Stimulated activated CD4-positive, alpha-beta T cell treated with anti-CD3 and anti-CD28 coated beads, TNF-alpha, amount 100 ng/mL, for 24 hours (primary cell): ENCODE measurements at places on chromosomes 7 and 10.

DNA sequence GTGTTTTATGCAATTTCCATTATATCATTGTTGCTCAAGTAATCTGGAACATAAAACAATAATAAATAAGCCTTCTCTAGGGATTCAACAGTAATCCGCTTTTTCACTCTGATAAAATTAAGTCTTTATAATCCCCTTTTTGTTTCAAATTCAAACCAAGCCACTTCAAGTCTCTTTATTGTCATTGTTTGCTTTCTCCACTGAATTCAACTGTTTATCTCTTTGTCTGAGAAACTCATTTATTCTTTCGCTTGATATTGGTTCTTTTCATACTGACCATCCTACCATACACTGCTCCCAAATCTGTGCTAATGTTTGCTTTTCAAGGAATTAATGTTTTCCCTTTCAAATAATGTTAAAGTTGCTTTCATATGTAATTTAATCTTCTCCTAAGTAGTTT lies 550.4 kb upstream of the PCDH15 start:
- DNase-seq, result no peak

- DNase-seq, result no peak
Observed at GRCh38 chr10:65570143-65571010, 1355.5 kb upstream of the LRRTM3 start.

- no peak for DNase-seq
Observed at GRCh38 chr7:137484326-137484725, 140.8 kb upstream of the PTN start.

DNA sequence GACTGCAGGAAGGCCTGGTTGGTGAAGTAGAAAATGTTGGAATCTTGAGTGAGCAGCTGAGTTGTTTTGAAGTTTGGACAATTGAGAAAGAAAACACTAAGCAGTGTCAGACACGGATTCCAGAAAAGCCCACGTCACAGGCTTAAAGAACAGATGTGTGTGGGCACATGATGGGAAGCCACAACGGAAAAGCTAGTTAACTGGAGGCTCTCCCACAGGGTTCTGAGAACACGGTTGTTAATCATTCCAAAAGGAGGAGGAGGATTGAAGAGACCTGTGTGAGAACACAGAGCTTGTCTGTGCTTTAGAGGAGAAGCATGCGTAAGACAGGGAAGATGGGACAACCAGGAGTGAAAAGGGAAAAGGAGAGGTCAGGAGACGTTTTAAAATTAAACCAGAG lies 42.6 kb downstream of the SHH start:
- no peak for DNase-seq

DNA sequence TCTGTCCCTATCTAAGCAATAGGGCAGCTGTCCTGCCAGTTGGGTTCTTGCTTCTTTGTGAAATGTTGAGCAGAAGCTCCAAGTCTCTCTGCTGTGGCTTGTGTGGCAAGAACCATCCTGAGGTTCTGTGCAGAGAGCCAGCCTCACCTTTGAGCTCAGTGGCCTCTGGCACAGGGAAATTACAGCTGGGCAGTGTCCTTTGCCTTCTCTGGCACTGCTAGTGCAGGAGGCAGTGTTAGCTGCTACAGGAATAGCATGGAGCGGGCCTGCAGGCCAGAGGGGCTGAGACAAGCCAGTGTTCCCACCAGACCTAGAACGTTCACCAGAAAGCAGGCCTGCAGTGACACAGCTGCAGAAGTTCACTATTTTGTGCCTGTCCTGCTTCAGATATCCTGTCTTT lies 1.8 kb downstream of the PRXL2A start:
- DNase-seq, result no peak

- no peak for DNase-seq
Observed at GRCh38 chr7:91140982-91141381, 123.3 kb upstream of the FZD1 start.

GRCh38 chr10:69842020-69842419 lies 40.3 kb downstream of the COL13A1 start:
- DNase-seq, result no peak

GRCh38 chr7:39829028-39829427 lies 121.0 kb upstream of the CDK13 start:
- no peak for DNase-seq

DNA sequence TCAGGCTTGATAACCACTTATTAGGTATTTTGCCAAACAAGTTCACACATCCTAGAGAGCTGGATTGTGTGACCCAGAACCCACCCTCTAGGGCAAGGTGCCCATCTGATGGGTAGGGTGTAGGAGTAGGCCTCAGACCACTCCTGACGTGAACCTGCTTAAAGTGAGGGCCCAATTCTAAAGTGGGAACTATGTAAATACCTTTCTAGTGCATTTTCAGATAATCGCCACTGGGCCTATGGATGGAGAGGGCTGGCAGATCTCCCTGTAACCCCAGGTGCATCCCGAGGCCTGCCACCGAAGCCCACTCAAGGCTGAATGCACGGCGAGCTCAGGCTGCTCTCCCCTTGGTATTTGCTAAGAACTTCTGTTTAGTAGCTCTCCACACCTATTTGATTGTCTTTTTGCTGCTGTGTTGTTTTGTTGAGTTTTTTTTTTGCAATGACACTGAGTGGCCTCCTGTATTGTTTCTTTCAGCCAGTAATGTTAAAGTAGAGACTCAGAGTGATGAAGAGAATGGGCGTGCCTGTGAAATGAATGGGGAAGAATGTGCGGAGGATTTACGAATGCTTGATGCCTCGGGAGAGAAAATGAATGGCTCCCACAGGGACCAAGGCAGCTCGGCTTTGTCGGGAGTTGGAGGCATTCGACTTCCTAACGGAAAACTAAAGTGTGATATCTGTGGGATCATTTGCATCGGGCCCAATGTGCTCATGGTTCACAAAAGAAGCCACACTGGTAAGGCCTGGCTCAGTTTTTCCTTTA lies 71.7 kb downstream of the IKZF1 start:
- DNase-seq, result no peak

GRCh38 chr7:43469051-43469450 lies 113.9 kb upstream of the STK17A start:
- no peak for DNase-seq

GRCh38 chr7:29723599-29723998 lies 82.7 kb upstream of the WIPF3 start:
- DNase-seq, result no peak

GRCh38 chr7:115299397-115300037 lies 377.6 kb downstream of the MDFIC start:
- no peak for DNase-seq

DNA sequence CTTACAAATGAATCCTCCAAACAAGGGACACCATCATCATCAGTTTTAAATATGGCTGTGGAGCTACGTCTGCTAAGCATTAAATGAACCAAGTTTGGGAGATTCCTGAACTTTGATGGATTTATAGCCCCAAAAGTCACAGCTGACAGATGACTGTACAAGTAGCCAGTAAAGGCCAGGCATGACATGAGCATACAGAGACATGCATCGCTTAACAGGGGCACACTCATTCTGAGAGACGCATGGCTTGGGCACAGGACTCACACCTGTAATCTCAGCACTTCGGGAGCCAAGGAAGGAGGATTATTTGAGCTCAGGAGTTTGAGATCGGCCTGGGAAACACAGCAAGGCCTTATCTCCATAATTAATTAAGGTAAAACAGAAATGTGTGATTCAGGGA lies 166.2 kb downstream of the PARD3 start:
- no peak for DNase-seq

- no peak for DNase-seq
Observed at GRCh38 chr10:44564790-44565189, 179.9 kb upstream of the CXCL12 start.

DNA sequence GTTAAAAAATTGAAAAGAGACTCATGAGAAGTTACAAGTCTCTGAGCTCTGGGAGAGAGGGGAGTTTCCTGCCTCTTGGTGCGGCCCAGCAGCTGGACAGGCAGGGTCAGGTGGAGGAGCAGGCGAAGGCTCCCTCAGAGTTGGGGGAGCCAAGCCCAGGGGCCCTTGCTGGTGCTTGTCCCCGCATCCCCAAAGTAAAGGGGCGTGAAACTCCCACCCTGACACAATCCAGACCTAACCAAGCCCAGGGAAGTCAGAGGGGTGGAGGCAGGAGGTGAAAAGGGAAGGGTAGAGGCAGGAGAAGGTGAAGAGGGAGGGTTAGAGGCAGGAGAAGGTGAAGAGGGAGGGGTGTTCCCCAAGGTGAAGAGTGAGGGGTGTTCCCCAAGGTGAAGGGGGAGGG lies 322.8 kb downstream of the GLRX3 start:
- no peak for DNase-seq

GRCh38 chr7:105244594-105244993 lies 144.1 kb downstream of the SRPK2 start:
- no peak for DNase-seq

DNA sequence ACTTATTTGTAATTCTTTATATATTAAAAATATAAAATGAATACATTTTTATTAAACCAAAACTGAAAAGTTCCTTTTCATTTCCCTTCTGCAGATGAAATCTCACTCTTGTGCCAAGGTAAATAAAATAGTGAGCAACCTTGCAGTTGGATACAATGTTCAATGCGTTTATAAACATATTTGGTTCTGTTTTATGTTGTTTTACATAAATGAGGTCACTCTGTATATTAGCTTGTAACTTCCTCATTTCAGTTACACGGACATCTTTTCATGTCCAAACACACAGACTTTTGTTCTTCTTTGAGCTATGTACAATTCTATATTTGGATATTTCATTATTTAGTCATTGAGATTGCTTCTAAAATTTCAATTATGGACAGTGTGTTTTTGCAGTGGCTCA lies 107.7 kb downstream of the BBS9 start:
- no peak for DNase-seq
